ENCODE measurements at places on chromosomes 6 and 20.

DNA sequence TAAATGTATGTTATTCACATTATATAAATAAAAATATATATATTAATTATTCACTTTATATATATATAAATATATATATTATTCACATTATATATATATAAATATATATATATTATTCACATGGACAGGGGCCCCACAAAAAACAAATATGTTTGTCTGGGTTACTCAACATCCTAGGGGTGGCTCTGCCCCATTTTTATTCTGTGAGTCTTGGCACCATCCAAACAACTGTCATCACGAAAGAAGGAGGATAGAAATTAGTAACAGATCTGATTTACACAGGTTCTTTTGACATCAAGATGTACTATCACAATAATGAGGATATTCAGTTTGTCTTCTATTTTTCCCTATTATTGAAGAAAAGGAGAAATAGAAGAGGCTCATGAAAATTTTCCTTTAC is 187.3 kb downstream of the GPX5 start:
- no peak for DNase-seq

DNA sequence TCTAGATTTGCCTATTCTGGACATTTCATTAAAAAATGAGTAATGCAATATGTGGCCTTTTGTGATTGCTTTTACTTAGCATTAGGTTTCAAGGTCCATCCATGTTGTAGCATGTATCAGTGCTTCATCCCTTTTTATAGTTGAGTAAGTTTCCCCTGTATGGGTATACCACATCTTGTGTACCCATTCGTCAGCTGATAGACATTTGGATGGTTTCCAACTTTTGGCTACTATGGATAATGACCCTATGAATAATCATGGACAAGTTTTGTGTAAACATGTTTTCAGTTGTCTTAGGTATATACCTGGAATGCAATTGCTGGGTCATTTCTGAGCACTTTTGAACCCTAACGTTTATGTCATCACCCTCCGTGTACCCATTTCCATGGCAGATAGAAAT is 15.4 kb downstream of the METTL24 start:
- DNase-seq, result no peak

DNA sequence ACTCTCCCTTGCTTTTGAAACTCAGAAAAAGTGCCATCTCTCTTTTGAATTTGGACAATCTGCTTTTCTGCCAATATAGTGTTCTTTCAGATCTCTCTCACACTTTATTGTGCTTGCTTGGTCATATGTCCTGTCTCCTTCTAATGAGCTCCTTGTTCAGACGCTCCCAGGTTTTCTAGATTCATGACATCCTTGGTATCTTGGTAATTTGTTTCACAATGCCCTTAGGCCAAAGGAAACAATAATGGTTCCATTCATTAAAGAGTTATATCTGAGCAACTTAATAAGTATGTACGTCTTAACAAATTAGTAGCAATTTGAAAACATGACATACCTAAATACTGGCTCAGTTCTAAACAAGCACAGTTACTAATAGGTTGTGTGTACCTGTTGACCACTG is 293.4 kb upstream of the SPTLC3 start:
- DNase-seq, result no peak

DNA sequence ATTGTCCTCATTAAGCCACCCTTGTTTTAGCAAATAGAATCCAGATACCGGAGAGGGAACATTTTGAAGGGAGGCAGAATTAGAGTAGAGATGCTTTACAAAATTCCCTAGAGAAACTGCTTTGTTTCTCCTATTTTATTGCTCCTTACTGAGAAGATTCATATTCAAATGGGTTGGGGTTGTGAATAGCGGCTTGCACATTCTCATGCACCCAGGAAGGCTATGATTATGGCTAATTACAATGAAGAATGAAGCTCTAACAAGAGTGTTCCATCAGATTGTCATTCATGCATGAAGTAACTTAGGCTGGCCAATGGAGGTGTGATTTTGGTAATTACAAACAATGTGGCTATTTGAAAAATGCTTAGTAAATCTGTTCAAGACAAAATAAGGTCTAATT is 129.6 kb downstream of the PACRG start:
- DNase-seq, result no peak

DNA sequence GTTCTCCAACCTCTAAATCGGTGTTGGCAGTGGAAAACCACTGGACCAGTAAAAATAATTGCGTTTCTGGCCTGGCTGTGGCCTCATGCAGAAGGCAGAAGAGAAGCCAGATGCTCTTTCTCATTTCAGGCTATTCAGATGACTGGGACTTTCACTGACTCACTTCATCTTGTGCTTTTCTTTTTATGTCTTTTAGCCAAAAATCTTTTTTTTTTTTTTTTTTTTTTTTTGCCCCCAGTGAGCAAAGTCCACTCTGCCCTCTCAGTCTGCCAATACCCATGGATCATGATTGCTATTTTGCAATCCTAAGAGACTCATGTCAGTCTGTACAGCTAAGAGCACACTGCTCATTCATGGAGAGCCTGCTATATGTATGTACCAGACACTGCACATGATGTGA is 962.5 kb downstream of the KIF16B start:
- DNase-seq, result no peak

DNA sequence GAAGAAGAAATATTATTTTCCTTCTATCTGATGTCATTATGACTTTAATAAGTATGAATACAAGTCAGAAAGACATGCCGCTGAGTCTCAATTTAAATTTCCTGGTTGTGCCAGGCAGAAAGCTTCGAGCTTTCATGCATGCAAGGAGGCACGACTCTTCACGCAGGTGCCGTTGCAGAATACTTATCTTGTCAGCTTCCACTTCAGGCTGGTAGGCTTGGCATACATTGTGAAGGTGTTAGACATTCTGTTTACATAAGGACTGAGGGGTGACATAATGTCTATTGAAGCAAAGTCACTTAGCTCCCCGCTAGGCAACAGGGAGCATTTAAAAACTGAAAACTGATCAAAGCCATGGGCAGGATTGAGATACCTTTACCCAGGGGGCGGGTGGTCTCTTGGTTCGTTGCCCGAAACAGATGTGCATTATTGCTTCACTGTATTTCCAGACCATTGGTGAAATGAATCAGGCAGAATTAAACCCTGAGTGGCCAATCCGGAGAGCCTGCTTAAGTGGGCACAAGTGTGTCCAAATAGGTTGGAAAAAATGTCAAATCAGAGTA is 16.4 kb downstream of the BMP6 start:
- DNase-seq, result no peak

DNA sequence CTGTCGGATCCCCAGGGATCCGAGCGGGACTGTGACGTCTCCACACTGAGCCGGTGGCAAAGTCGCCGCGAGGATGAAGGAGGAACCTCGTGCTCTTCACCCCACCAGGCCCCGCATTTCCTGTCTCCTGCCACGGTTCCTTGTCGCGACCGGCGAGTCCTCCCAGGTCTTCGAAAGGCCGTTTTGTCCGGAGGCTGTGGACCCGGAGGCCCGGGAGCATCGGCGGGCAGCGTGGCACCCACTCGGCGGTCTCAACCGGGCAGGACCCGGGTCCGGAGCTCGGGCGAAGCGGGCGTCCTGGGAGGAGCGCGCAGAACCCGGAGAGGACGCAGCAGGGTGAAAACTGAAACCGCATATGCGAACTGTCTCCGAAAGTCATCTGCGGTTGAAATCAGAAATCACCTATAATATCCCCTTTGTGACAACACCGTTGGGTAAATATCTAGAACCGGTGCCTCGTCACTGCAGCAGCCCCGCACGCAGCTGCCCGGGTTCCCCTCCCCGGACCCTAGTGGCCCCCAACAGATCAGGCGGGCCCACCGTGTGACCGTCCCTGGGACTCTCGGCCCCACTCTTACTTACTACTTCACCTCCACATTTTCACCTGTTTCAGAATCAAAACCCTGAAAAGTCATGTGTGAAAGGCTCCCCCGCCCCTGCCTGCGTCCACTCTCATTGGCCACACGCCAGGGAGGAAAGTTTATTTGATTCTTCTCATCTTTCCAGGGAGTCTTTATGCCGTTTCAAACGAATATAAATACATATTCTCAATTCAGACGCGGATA is 3.1 kb upstream of the ULBP2 start:
- peak; percentile 32 for DNase-seq

- no peak for DNase-seq
These were observed 196.3 kb downstream of the KHDC1L start for GRCh38 chr6:73028893-73029450.

- no peak for DNase-seq
These were observed 226.8 kb downstream of the EYA4 start for GRCh38 chr6:133467982-133468380.

DNA sequence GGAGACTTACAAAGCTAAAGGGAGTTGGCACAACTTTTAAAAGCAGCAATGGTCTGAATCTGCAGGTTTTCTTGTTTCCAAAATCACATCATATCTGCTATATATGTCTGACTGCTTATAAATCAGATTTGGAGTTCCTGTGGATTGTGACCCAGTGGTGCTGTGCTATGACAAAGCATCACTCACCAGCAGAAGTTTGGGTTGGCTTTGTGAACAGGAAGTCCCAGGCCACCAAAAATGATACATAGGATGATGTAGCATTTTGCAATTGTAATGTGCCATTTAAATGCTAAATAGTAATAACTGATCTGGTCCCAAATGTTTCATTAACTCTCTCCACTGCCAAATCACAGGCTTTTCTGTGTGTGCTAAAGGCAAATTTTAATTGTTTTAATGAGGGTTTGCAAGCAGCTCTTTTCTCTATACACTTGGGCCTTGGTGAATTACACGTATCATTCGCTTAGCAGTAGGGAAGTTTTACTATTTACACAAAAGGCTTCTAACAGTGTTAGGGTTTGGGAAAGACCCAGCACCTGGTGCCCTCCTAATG is 60.8 kb downstream of the SYNDIG1 start:
- no peak for DNase-seq

DNA sequence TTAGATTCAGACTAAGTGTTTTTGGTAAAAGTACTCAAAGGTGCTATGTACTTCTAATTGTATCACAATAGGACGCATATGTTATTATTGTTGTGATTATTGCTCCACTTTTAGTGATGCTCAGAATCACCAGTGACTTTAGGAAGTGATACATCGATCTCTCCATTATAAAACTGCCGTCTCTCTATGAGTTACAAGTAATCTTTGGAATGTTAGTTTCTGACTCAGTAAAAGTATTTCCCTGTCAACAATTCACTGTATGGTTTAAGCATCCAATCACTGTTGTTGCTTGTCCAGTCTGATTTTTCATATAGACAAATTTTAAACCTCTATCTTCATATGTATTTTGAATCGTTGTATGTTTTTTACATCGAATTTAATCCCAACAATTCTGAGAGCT is 9.4 kb downstream of the DCBLD1 start:
- DNase-seq, result no peak

GRCh38 chr6:39029156-39030011 is 19.2 kb upstream of the GLP1R start:
- DNase-seq, result peak; percentile 65
